ENCODE measurements at places on chromosomes 1 and 21. TPM values are rescaled to one million over a fixed set of nuclear protein-coding genes. Genes with fewer than 3 reads are reported as not detected.

Gene C1orf141
- total RNA-seq: not detected

Gene SMIM1
- 9.6 TPM for total RNA-seq

Gene PHC2
- 107 TPM for total RNA-seq

Gene PRR9
- not detected for total RNA-seq

Gene TMPRSS2
- 154 TPM for total RNA-seq

Gene PALMD
- total RNA-seq: 29.1 TPM

Gene TENT5C
- total RNA-seq: 9.8 TPM

Gene C1orf116
- total RNA-seq: 45.7 TPM

Gene LIPI
- total RNA-seq: not detected

Gene FAM177B
- 0.44 TPM for total RNA-seq

All from ureter (tissue), 1 donor.